Ovary (tissue), 10 donors: ENCODE measurements at places on chromosomes 7 and 10. TPM values are rescaled to one million over a fixed set of nuclear protein-coding genes. Genes with fewer than 3 reads are reported as not detected.

DNA sequence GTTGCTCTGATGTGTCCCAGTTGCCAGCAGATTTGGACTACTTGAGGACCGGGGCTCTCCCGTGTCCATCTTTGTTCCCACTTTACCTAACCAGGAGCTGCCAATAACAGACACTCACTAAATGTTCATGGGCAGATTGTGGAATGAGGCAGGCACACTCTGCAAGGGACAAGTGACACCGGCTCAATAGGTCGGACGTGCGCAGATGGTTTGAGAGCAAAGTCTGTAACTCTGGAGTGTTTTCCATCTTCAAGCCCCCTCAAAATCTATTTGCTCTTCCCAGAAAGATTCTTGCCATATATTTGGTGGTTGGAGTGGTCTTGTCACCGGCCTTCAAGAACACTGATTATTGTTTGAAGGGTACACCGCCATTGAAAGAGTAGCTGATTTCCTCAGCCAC is 47.2 kb downstream of the THNSL1 start:
- DNase-seq: no peak

- no peak for DNase-seq
Observed at GRCh38 chr10:5040010-5040673, 36.5 kb upstream of the AKR1C2 start.

GRCh38 chr10:82335831-82336230 is 460.8 kb downstream of the NRG3 start:
- DNase-seq: no peak

GRCh38 chr10:57694956-57695608 is 572.6 kb downstream of the IPMK start:
- no peak for DNase-seq

DNA sequence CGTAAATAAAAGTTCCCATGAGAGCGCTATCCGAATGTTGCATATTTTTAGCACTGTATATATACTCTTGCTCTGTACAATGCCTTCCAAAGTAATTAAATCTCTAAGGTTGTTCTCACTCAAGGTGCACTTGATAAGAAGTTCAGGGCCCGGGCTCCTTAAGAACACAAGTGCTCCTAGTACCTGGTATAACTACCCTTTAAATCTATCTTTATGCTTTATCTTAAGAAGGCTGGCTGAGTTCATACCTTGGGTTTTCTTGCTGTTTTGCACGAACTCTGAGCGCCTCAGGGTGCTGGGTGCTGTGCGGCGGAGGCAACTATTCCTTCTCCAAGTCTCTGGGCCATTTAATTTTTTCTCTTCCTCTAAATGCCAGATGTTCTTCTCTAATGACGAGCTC is 80.4 kb downstream of the DNMBP start:
- no peak for DNase-seq

DNA sequence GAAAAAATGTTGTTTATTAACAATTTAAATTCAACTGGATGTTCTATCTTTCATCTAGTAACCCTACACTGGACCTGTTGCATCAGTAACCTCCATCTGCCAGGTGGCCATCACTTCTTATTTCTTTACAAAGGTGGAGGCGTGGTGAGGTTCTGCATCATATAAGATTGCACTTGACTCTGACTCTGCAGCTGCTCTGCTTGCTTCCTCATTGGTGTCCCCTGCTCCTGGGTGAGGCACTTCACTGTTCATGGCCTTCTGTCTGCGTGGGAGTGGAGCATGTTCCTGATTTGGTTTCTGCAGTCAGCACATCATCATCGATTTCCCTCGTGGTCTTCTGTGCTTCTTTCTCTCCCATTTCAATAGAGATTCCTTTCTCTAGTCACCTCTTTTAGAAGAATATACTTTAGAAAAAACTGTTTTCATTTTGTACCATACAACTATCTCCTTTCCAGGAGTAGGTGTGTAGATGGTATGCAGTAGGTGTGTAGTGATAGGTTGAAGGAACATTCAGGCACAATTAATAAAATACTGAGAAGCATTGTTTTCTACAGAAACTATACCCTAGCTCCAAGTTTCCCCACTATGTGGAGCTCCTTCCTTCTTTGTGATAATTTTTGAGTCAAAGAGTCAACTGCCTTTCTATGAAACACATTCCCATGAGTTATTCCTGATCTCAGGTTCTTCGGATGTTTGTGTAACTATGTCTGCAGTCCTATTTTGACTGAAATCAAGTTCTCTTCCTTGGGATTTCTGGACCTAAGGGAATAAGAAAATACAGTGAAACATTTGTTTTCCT is 231.7 kb upstream of the CNTNAP2 start:
- DNase-seq: no peak

DNA sequence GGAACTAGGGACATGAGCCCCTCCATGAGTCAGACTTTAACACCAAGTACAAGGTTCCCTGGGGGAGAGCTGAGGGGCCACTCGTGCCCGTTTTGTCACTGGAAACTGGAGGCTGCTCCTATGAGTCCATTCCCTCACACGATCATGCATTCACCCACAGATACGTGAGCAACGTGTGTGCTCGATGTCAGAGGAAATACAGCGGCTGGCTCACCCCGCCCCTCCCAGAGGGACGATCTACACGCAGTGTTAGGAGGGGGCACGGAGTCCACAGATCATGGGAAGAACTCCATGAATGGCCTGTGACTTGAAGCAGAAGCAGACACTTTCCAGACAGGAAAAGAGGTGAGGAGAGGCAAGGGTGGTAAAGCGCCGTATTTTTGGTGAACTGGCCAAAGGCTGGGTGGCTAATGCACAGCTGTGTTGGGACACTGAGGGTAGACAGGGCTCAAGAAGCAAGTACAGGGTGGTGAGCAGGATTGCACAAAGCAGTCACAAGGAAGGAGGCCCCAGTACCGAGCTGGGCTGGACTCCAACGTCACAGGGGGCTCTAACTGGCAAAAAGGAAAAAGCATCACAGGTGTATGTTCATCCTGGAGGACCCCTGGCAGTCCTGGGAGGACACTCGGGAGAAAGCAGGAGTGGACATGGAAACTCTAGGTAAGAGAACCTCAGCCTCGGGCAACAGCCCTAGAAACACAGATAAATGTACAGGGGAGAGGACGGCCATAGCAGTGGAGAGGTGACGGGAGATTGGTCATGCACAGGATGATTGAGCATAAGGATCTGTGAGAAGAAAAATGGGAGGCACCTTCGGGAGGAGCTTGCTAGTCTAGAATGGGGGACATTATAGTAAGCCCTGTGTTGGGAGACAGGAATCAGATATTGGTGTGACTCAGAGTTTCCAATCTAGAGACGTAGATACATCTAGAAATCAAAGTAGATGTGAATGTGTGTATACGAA is 41.2 kb downstream of the TNS3 start:
- no peak for DNase-seq

GRCh38 chr10:35412003-35412723 is 75.9 kb downstream of the CCNY start:
- DNase-seq: no peak

The VTI1A gene
- total RNA-seq: 15.8 TPM

The ZFAND4 gene
- 13.1 TPM for total RNA-seq
